ENCODE measurements at places on chromosomes 4 and X. TPM values are rescaled to one million over a fixed set of nuclear protein-coding genes. Genes with fewer than 3 reads are reported as not detected.

Gene MSX1
- total RNA-seq, result 2.2 TPM

Gene VSIG4
- 5.9 TPM for total RNA-seq

Gene RAB39B
- 24.6 TPM for total RNA-seq

Gene GABRE
- 1.2 TPM for total RNA-seq

Gene NOCT
- 10.8 TPM for total RNA-seq

Gene ODAPH
- total RNA-seq, result not detected

Gene LGI2
- 0.98 TPM for total RNA-seq

Gene MYOZ2
- under 0.01 TPM for total RNA-seq

Gene NFKB1
- total RNA-seq, result 6.9 TPM

Gene GPM6B
- 323 TPM for total RNA-seq

Gene GPR143
- 0.98 TPM for total RNA-seq

Gene MAOB
- total RNA-seq, result 5.7 TPM

Gene DCHS2
- 10.1 TPM for total RNA-seq

Gene UCP1
- 0.25 TPM for total RNA-seq

Gene FGFBP1
- total RNA-seq, result not detected

Gene TIGD4
- 2.0 TPM for total RNA-seq

Gene RASGEF1B
- total RNA-seq, result 26.8 TPM

Gene NPY2R
- total RNA-seq, result 11.8 TPM

Gene FGB
- total RNA-seq, result not detected

Gene EREG
- under 0.01 TPM for total RNA-seq

Gene IBSP
- under 0.01 TPM for total RNA-seq

Gene RAB41
- not detected for total RNA-seq

Gene RNF212
- 0.49 TPM for total RNA-seq

Gene LRAT
- under 0.01 TPM for total RNA-seq

Gene SPP1
- 73.0 TPM for total RNA-seq

Gene TRPC5OS
- total RNA-seq, result not detected

Gene TCEAL9
- 30.7 TPM for total RNA-seq

Gene CD40LG
- not detected for total RNA-seq

Gene GNRHR
- under 0.01 TPM for total RNA-seq

Gene NUDT10
- 39.1 TPM for total RNA-seq

All from temporal lobe (tissue), 4 donors.